Kidney tubule cell (primary cell): ENCODE measurements at places on chromosomes 7 and 10.
A peak's percentile ranks its signal among the peaks of the same experiment; 100 is the strongest.

- DNase-seq = no peak
These were observed 536.6 kb downstream of the TCERG1L start for GRCh38 chr10:130774871-130775270.

GRCh38 chr7:50396856-50397255, 53.3 kb downstream of the FIGNL1 start:
- no peak for DNase-seq

DNA sequence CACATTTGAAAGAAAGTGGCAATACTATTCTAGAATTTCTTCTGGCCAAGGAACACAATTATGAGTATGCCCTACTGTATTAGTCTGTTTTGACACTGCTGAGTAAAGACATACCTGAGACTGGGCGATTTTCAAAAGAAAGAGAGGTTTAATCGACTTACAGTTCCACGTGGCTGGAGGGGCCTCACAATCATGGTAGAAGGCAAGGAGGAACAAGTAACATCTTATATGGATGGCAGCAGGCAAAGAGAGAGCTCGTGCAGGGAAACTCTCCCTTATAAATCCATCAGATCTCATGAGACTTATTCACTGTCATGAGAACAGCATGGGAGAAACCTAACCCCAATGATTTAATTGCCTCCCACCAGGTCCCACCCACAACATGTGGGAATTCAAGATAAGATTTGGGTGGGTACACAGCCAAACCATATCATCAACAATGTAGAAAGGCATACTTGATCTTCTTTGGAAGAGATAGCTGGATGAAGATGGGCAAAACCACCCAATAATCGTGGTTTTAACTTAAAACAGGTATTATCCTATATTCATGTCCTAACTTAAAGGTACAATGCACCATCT, 113.9 kb downstream of the ETV1 start:
- no peak for DNase-seq

- DNase-seq = no peak
These were observed 341.7 kb downstream of the PRPF18 start for GRCh38 chr10:13928451-13928850.

- no peak for DNase-seq
These were observed 70.4 kb upstream of the MDFIC start for GRCh38 chr7:114851406-114852061.

DNA sequence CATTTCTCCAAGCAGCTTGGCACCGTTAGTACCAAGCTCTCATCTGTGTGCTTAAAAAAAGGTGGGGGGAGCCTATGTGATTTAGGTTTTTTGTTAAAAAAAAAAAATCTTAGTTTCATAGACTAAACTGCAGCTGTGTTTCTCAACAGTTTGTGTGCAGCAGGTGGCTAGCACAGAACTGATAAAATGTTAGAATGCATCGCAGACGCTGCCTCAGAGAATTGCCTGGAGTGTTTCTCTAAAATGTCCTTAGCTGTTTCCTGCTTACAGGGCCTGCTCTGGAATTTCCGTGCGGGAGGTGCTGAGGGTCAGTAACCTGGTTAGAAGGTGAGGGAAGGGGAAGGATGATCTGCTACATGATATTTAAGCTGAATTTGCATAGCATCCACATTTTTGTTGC, 268.9 kb downstream of the PLXDC2 start:
- DNase-seq = peak; percentile 39

GRCh38 chr10:52814506-52814905, 41.9 kb upstream of the MBL2 start:
- no peak for DNase-seq

DNA sequence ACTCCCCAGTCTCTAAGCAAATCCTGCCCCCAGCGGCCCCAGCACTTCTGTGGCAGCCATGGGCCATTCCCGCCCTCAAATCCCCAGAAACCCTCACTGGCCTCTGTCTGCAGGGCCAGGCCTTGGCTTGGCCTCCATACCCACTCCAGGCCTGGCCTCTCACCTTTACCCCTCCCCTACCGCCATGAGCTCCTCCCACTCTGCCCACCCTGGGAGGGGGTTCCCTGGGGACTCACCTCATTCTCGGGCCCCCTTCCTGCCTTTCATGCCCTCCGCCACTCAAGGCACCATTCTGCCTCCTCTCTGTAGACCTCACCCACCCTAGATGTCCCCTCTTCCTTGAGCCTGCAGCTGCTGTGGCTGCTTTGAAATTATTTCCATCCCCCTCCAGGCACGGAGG, 41.0 kb downstream of the PRF1 start:
- no peak for DNase-seq

GRCh38 chr7:1548438-1548831, 7.6 kb downstream of the TMEM184A start:
- DNase-seq = no peak

GRCh38 chr10:44240584-44241205, 144.2 kb downstream of the CXCL12 start:
- no peak for DNase-seq

- peak; percentile 48 for DNase-seq
These were observed 42.6 kb downstream of the KIF20B start for GRCh38 chr10:89744026-89744425.

- peak; percentile 38 for DNase-seq
These were observed at the start of gene DNAJC12 for GRCh38 chr10:67837541-67838314. Gene DNAJC12 (minus strand): TSS chr10:67838188. CDS start chr10:67838011, 177 bp downstream.

DNA sequence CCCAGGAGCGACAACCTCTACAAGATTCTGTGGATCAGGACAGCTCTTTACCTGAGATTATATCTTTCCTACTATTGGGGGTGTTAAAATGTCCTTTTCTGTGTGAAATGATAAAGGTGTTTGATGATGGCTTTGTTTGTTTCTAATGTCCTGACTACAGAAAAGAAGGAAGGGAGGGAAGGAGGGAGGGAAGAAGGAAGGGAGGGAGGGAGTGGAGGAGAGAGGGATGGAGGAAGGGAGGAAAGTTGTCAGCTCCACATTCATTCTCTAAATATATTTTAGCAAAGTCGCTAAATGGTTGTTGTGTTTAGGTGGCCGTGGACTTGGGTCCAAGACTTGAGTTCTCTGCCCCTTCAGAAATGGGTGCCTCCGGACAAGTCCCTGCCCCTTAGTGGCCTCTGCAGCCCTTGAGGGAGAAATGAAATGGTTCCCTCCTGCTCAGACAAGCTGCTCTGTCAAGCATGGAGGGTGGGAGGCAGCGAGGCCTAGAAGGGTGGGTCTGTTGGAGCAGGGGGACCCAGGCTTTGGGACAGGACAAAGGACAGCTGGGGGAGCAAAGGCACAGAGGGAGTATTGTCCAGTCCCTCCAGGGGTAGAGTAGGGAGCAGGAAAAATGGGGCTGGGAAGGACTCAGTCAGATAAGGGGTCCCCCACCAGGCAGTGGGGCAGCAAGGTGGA, 4.4 kb downstream of the RGS10 start:
- no peak for DNase-seq

DNA sequence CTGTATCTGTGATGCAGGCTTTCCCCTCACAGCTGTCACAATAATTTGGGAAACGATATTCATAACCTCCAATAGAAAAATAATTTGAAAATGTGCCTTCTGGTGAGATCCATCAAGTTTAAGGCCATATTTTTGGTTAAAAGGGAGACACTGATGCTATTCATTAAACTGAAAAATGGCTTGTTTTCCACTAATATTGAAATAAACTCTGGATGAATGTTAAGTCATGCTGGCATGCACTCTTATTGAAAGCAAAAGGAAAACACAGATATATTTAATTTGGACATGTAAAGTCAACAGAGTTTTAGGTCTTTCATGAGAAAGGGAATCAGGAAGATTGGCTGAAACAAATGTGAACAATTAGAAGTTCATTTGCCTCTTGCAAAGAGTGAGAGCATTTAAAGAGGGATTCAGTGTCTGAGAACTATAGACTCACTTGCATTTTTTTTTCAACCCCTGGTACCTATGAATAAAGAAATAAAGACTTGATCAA, 879.2 kb downstream of the LRMDA start:
- DNase-seq = no peak

- DNase-seq = peak; percentile 61
These were observed 944.1 kb downstream of the SORCS3 start for GRCh38 chr10:105585171-105585570.

- no peak for DNase-seq
These were observed 363.7 kb downstream of the ADRA2A start for GRCh38 chr10:111440501-111440900.

DNA sequence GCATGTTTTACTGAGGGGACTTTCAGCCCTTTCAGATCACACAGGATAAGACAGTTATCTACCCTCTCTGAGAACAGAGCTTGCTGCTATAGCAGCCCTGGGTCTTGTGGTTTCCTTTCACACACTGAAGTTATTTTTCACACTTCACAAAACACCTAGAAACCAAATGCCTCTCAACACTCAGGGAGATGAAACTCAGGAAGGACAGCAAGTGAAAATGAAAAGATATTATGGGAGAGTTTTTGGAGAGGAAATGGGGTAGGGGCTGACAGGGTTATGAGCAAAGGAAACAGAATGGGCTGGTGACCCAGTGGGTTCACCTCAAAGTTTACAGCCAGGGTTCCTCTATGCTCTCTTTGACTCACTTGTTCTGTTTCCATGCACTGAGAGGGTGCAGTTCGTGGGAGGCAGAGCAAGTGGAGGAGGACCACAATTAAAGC, 17.0 kb upstream of the GIMAP2 start:
- no peak for DNase-seq

- peak; percentile 39 for DNase-seq
These were observed 96.9 kb downstream of the NSUN6 start for GRCh38 chr10:18554479-18554878.

DNA sequence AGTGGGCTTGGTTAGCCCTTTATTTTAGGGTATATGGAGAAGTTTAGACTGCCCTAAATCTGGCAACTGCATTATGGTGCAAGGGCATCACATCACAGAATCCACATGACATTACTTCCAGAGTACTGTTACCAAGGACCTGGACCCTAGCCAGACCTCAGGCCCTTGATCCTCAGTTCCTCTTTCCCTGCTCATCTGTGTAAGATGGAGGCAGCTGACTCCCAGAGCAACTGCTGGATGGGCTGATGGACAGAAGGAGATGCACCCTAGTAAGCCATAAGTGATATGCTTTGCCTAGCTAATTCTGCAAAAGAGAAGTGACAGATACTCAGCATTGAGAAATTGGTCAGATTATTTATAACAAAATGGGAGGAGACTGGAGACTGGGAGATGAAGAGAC, 131.7 kb downstream of the DYNC1I1 start:
- DNase-seq = no peak

DNA sequence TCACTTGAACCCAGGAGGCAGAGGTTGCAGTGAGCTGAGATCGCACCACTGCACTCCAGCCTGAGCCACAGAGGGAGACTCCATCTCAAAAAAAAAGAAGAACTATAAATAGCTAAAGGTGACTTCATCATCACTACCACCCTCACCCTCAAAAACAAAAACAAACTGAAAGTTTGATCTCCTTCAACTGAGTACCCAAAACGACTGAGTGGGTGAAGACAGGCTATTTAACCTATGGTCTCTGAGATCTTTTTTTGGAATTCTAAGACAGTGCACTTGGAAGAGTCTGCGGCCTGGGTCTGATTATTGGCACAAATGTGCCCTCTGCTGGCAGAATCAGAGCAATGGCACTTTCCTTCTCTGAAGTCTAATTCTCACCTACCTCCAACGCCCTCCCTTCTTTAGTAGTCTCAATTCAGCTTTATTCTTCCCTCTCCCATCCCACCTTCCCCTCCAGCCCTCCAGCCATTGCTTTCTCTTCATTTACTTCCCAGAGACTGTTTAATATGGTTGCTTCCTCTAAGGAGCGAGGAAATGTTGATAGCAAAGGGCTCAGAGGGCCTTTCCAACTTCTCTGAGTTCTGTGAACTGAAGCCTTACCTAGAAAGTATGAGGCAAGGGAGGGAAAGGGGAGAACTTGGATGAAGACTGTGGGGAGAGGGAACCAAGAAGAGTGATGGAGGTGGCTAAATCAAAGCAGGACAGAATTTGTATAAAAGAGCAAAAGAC, 2.9 kb upstream of the MYOZ1 start:
- DNase-seq = peak; percentile 72

DNA sequence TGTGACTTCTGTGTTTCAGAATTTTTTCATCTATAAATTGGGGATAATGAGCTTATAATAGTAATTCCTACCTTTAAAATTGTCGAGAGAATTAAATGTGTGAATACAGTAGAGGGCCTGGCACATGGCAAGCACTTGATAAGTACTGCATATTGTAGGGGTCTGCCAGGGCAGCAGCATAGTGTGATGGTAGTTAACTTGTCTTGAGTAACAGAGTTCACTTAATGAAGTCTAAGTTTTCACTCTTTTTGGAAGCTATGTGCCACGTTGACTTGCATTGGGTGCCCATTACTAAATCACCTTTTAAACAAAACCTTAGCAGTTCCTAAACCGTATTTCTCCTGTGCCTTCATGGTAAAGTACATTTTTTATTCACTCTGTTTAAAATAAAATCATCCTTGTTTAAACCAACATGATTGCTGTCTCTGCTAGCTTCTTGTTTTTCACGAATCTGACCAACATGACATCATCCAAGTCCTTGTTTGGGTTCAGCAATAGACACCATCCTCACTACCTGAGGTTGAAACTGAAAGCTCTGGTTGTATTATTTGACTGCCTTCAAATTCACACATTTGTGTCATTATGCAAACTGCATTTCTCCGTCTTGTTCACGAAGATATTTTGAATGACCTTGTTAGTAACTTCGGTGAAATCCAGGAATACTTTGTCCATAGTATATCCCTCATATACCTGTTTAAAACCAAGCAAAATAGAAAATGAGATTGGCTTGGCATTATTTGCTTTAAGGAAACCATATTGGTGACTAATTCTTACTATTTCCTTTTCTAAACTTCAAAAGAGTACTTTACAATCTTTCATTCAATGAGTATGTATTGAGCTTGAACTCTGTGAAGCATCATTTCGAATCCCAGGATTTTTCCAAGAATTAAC, 340.2 kb downstream of the SUGCT start:
- DNase-seq = no peak

- DNase-seq = peak; percentile 81
These were observed 918 bp upstream of the RPEL1 start for GRCh38 chr10:103244666-103245271.

DNA sequence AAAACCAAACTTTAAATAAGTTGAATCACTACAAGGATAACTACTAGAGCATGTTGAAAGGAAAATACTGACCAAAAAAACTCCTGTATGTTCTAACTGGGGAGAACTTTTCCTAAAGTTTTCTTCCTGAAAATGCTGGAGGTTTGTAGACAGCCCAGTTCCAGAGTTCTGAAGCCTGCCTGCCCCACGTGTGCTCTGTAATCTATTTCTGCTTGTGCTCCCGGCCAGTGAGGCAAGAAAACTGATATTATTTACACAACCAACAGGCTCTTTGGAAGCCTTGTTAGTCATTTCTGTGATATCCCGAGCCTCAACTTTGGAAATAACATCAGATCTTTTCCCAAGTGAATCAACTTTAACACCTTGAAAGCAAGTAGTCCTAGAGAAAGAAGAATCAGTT, 46.7 kb downstream of the ZFAND4 start:
- DNase-seq = no peak

DNA sequence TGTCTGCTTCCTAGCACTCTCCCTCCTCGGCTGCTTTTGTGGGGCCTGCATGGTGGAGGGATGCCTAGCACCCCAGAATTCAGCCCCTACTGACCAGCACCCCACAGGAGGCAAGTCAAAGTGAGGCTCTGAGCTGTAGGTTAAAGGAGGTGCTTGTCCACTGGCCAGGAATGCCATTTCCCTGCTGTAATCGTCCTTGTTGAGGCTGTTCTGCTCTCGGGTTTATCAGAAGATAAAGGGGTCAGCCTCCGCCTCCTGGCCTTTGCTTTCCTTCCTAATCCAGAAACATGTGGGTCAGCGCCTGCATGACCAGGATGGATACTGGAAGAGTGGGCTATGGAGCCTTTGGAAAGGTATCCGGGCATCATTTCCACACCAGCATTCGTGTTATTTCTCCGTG, 98.9 kb downstream of the MKI67 start:
- no peak for DNase-seq

- DNase-seq = no peak
These were observed 229.1 kb downstream of the BAMBI start for GRCh38 chr10:28906415-28906814.

GRCh38 chr10:92991513-92991912, 69.1 kb upstream of the CYP26C1 start:
- no peak for DNase-seq
